ENCODE measurements at places on chromosomes 2 and 18.

- DNase-seq = no peak
Measured at GRCh38 chr2:240629968-240630770, 4.9 kb downstream of the GPR35 start.

- DNase-seq = no peak
Measured at GRCh38 chr2:240603081-240603835, 16.7 kb downstream of the CAPN10 start.

DNA sequence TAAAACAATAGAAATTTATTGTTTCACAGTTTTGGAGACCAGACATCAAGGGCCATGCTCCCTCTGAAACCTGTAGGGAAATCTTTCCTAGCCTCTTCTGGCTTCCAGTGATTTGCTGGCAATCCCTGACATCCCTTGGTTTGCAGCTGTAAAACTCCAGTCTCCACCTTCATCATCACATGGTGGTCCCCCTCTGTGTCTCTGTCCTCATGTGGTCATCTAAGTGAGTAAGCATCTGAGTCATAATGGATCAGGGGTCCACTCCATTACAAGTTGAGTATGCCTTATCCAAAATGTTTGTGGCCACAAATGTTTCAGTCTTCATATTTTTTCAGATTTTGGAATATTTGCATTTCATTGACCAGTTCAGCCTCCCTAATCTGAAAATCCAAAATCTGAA lies 5.6 kb upstream of the SGPP2 start:
- DNase-seq = no peak

- DNase-seq = no peak
Measured at GRCh38 chr2:25281522-25281921, 60.2 kb downstream of the DNMT3A start.

- DNase-seq = no peak
Measured at GRCh38 chr2:215405722-215406581, 29.9 kb downstream of the FN1 start.

DNA sequence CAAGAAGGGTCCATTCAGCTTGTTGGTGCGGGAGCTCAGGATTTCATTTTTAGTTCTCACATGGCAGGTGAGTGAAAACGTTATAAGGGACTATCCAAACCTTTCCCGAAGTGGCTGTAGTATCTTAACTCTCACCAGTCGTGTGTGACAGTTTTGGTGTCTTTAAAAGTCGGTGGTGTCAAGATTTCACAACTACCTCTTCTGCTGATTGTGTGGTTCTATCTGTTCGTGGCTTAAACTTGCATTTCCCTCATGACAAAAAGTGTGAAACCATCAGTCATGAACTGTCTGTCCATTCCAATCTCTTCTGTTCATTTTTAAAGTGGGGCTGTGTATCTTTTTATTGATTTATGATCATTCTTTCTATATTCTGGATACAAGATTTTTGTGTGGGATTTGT lies 3.8 kb upstream of the AQP12B start:
- no peak for DNase-seq

DNA sequence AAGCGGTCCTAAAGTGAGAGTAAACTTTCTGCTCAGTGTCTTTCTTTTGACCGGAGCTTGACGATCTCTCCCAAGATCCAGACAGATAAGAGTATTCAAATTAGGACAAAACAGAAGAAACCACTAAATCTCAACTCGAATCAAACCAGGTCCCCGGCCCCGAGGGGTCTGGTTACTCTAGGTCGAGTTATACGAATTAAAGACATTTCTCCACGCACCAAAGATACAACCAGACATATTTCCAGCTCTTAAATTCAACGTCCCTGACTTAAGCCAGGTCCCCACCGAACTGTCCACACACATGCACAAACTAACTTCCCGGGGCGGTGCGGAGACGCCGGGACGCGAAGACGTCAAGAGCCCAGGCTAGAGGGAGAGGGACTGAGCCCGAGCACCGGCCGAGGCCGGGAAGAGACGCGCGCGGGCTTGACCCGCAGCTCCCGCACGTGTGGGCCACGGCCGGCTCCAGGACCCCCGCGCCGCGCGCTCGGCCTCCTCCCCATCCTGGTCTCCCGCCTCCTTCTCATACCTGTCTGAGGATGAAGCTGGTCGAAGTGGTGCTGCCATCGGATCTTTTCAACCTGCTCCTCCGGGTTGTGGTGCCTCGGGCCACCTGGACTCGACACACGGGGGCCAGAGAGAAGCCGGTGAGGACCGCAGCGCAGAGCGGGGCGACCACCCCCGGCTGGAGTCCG lies 896 bp downstream of the CACNB4 start:
- DNase-seq = no peak

GRCh38 chr2:113162173-113162572 lies 11.6 kb upstream of the PSD4 start:
- DNase-seq = no peak

All from substantia nigra (tissue), 51 donors.